Neural crest cell (in vitro differentiated cells): ENCODE measurements at places on chromosomes 3 and 15. TPM values are rescaled to one million over a fixed set of nuclear protein-coding genes. Genes with fewer than 3 reads are reported as not detected.

- H3K4me1 ChIP-seq = peaks cover 26% of the 10 kb centered on the region
- H3K27ac ChIP-seq = peak overlapping the region; percentile 98
- peaks cover 3% of the 10 kb centered on the region for H3K36me3 ChIP-seq
- H3K4me3 ChIP-seq = peak overlapping the region; percentile 96
Observed at GRCh38 chr15:84715441-84716035, 401 bp downstream of the SEC11A start.

- H3K4me3 ChIP-seq = no peak overlapping the region
- H3K27me3 ChIP-seq = no peaks in the 10 kb centered on the region
- no peaks in the 10 kb centered on the region for H3K36me3 ChIP-seq
- no peak for DNase-seq
Observed at GRCh38 chr3:143331350-143331749, 211.8 kb downstream of the CHST2 start.

DNA sequence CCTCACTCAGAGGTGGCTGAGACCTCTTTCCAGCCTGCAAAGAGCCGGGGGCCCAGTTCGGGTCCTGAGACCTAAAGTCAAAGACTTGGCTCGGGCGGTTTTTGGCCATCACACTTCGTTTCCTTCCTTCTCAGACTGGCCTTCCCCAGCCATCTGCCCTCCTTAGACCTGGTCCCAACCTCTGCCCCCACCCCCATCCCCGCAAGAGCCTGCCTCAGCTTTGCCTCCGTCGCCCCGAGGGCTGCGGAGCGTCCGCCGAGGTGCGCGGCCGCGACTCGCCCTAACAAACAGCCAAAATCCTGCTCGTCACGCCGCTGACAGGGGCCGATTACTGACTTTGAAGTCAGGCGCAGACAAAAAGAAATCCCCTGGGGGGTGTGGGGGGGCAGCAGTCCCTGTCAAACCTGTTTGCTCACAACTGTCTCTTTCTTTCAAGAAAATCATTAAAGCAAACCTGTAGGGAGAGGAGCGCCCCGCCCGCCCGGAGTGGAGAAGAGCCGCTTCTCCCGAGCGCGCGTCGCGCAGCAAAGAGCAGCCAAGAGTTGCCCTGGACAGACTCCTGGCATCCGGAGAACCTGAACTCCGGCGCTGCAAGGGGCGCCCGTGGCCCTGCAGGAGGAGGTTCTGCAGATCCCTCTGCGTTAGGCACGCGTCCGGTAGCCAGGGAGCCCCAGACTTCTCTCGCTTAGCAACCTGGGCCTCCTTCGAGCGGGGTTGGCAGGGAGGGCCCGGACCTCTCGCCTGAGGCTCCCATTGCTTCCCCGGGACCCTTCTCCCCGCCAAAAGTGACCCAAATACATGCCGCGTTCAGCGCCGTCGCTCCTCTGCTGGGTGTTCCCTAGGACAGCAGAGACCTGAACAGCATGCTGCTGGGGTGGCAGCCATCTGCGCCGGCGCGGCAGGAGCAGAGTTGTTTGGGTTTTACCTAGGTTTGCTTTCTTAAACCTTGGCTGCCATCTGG is 4.5 kb downstream of the SOX14 start:
- no peak overlapping the region for H3K27ac ChIP-seq
- no peaks in the 10 kb centered on the region for H3K36me3 ChIP-seq
- H3K27me3 ChIP-seq = peaks cover 100% of the 10 kb centered on the region
- peaks cover 42% of the 10 kb centered on the region for H3K4me1 ChIP-seq
- peak overlapping the region; percentile 75 for H3K4me3 ChIP-seq
- DNase-seq = peak; percentile 19

DNA sequence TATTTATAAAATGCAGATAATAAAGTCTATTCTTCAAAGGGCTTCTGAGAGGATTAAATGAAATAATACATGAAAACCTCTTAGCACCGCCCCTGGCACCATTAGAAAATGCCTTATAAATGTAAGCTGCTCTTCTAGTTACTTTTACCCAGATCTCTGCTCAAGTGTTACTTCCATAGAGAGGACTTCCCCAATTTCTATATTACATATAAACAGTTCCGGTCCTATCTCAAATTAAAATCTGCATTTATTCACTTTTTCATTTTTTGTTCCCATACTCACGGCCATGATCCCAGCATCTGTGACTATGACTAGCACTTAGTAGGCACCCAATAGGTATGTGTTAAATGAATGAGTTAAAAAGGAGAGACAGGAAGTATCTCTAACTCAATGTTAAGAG is 890.9 kb upstream of the CFAP20DC start:
- no peaks in the 10 kb centered on the region for H3K27me3 ChIP-seq
- no peaks in the 10 kb centered on the region for H3K36me3 ChIP-seq
- DNase-seq = no peak
- H3K27ac ChIP-seq = no peak overlapping the region

- peaks cover 3% of the 10 kb centered on the region for H3K27me3 ChIP-seq
- no peak for DNase-seq
- H3K36me3 ChIP-seq = no peaks in the 10 kb centered on the region
- no peak overlapping the region for H3K4me3 ChIP-seq
Observed at GRCh38 chr15:47675735-47676134, 41.6 kb upstream of the SEMA6D start.

DNA sequence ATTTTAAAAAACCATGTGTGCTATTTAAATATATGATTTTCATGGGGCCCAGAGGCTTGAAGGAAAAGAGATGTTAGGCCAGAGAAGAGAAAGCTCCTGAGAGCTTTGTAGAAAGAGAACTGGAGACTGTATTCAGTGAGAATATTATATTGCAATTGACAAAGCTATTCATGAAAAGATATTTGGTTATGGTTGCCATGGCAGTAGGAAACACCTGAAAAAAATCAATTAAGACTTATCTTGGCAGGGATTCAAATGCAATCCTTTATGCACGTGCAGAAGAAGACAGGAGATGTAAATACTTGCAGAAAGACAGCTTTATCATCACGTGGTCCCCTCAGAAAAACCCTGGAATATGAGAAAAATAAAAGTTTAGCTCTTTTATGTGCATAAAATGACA is 636.0 kb upstream of the TBL1XR1 start:
- H3K4me1 ChIP-seq = peaks cover 26% of the 10 kb centered on the region
- no peak overlapping the region for H3K4me3 ChIP-seq
- no peak overlapping the region for H3K27ac ChIP-seq
- no peaks in the 10 kb centered on the region for H3K36me3 ChIP-seq

DNA sequence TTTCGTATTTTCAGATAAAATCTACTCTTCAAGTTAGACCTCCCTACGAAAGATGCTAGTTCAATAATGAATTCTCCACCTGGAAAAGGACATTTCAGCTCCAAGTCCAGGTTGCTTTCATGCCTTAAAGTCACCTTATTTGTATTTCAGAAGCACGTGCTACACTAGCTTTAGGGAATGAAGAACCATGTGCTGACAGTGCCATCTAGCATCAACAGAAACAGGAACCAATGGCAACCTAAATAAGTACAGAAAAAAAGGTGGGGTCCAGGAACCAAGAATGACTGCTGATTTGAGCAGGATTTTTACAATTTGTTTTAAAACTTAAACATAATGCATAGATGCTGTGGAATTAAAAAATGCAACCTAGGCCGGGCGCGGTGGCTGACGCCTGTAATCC is 77.6 kb upstream of the SNRPN start:
- no peak for DNase-seq
- H3K4me1 ChIP-seq = no peaks in the 10 kb centered on the region
- peaks cover 8% of the 10 kb centered on the region for H3K36me3 ChIP-seq
- H3K27me3 ChIP-seq = no peaks in the 10 kb centered on the region
- H3K27ac ChIP-seq = no peak overlapping the region
- no peak overlapping the region for H3K4me3 ChIP-seq

The SEMA3G gene
- 4.1 and 5.2 TPM in 2 replicates for total RNA-seq

The NR2E3 gene
- not detected in 2 replicates for total RNA-seq

The GCSAM gene
- not detected in 2 replicates for total RNA-seq

The SLC2A2 gene
- not detected in 2 replicates for total RNA-seq
